Activated T-helper 1 cell treated with anti-CD3 and anti-CD28 coated beads, Interleukin-2, amount 50 U/mL, for 16 hours (primary cell): ENCODE measurements at places on chromosomes 5 and 9.

DNA sequence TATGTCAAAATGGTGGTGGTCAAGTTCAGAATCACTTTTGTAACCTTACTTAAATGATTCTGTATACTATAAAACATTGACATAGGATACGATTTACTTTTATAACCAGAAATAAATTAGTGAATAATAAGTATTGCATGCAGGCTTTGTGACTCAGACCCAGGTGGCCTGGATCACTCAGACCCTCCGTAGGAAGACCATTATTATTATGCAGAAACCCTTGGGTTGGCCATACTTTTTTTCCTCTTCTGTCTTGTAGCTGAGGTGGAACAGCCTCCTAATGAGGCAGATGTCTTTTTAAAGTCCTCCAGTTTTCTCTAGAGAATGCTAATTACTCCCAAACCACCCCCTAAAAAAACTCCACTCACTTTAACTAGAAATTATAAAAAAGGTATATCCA is 121.9 kb downstream of the LPAR1 start:
- no peak for DNase-seq

GRCh38 chr5:14185326-14186058 is 42.4 kb downstream of the TRIO start:
- DNase-seq: no peak

DNA sequence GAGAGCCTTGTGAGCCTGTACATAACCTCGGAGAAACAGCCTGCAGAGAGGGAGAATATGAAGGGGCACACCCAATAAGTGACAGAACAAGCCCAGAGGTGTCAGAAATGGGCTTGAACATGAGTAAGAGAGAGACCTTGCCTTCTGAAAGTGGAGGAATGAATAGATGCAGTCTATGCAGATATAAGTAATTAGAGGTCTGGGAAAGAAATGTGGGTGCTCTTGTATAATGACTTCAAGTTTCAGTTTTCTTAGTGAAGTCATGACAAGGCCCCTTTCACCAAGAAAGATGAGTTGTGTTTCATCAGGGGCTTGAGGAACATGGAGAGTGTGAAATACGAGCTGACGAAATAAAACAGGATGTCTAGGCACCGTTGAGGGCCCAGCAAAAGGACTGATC is 15.1 kb downstream of the GRAMD2B start:
- no peak for DNase-seq

DNA sequence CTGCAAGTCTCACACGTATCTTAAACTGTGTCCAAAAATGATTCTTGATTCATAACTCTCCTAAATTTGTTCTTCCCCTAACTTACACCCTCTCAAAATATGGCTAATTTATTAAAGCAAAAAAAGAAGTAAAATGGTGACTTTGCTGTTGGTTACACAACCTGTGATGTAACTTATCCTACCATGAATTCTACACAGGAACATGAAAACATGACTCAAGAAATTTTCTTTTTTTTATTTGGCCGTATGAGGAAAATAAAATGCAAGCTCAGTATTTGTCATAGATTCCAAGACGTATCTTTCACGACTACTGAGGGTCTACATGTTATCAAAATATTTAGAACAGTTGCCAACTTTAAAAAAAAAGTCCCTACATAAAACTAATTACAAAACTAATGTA is 9.2 kb downstream of the LIFR start:
- DNase-seq: no peak
